Dermis blood vessel endothelial cell (primary cell): ENCODE measurements at places on chromosomes 7 and 10.

DNA sequence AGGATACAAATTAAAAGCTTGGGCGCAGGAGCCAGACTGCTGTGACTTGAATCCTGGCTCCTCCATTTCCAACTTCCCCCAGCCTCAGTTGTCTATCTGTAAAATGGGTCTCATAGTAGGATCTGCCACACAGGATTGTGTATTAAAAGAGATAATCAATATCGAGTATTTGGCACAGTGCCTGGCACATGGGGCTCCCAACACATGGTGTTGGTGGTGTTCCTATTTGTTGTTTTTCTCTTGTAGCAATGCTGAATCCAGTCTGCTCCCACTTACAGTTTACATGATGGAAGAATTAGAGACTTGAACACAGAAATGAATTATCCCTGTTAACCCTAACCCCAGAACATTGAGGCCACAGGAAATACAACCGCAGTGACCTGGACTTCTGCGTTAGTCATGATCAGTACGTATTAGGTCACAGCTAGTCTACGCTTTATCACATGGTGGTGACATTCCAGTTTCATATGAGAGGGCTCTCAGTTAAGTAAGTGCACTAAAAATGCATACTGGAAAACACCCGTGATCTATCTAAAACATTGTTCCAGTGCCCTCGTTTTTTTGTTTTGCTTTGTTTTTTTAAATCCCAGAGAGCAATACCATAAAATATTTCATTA lies 169.5 kb upstream of the KLF14 start:
- DNase-seq, result peak; percentile 90

DNA sequence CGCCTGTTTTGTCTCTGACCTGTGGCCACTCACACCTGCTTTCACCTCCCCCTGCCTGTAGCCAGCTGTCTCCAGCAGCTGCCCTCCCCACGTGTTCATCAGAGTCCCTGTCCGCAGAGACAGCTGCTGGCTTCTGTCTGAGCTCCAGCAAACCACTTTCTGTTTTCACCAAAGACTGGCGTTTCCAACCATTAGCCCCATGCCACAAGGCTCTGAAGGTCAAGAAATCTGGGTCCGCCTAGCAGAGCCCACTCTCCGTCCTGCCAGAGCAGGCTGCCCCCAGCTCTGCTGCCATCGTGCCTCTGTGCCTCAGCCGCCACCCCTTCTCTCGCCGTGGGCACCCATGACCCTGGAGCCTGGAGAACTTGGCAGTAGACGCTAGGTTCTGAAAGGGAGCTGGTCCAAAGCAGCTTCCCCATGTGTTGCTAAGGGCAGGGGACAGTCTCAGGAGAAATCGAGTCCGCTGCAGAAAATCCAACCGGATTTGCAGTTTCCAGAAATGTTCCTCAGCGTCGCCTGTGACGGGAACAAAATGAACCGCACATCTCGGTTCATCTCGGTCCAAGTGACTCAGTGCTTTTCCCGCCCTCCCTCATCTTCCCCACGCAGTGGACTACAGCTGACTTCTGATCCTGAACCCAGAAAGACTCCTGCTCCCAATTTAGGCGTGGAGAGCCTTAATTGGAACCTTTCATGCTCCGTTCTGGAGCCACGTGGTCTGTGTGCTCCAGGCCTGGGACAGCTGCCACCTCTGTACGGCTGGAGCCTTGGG lies 28.0 kb downstream of the TMEM120A start:
- DNase-seq, result no peak

DNA sequence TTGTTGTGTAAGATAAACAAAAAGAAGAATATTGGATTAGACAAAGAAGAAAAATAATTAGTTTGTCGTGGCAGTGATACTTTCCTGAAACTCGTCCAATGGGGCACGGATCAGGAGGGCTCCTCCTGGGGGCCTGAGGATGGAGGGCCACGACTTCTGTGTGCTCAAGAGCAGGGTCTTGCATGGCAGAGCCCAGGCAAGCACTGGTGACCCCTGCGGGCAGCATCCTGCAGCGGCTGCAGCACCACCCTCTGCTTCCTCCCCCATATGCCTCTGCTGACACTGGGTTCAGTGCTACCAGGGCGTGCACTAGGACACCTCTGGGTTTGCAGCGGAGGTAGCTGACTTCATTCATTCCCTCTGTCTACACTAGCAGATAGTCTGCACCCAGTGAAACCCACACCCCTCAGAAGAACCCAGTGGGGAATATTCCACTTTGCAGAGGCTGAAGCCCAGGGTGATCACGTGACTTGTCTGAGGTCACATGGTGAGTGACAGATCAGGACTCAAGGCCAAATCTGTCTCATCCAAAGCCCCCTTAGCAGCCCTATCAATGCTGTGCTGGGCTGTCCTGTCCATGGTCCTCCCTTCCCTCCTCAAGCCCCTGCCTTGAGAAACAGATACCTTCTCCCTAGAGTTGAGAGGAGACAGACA lies 375.5 kb downstream of the TCERG1L start:
- no peak for DNase-seq

- DNase-seq, result peak; percentile 63
Observed at GRCh38 chr10:23293145-23293724, 51.4 kb downstream of the C10orf67 start.

DNA sequence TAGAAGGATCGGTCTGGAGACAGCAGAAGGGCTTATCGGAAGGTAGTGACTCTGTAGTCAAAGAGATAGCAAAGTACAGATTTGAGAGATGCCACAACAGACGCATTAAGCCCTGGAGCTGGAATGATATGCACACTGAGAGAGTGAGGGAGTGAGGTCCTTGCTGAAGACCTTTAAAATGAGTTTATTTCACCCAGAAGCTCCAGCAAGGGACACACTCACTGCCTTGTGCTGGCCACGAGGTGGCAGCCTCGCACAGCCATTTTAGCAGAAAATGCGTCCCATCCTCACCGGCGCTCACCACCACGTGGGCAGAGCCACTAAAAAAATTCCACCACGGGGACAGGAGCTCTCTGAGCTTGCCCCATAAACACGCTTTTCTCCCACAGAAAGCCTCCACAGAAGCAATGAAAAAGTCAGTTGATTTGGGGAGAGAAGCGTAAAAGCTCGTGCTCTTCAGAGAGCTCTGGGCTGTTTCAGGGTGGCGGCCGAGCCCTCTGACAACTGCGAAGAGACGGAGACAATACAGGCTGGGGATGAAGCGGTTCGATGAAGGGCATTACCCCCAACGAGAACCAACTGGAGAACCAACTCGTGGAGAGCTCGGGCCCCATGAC lies 163.0 kb upstream of the KLF14 start:
- peak; percentile 90 for DNase-seq
